8988T (cell line): ENCODE measurements at places on chromosomes 5 and 9.
A peak's percentile ranks its signal among the peaks of the same experiment; 100 is the strongest.

GRCh38 chr5:142807372-142807911 lies 37.3 kb downstream of the ARHGAP26 start:
- DNase-seq: no peak

DNA sequence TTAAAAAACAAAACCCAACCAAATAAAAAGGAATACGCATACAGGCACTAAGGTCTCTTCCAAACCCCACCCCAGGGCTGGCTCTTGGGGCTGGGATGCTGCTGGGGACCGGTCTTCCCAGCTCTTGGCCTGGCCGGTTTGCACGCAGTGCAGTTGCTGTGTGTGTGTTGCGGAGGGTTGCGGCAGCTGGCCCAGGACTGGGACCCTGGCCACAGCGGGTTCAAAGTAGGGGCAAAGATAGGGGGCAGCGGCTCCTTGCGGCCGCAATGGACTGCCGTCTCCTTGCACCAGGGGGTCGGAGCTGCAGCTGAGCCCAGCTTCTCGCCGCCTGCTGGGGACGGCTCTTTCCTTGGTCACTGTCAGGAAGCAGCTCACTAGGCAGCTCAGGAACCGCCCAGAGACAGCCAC lies 5.0 kb downstream of the DMRT3 start:
- DNase-seq: no peak

DNA sequence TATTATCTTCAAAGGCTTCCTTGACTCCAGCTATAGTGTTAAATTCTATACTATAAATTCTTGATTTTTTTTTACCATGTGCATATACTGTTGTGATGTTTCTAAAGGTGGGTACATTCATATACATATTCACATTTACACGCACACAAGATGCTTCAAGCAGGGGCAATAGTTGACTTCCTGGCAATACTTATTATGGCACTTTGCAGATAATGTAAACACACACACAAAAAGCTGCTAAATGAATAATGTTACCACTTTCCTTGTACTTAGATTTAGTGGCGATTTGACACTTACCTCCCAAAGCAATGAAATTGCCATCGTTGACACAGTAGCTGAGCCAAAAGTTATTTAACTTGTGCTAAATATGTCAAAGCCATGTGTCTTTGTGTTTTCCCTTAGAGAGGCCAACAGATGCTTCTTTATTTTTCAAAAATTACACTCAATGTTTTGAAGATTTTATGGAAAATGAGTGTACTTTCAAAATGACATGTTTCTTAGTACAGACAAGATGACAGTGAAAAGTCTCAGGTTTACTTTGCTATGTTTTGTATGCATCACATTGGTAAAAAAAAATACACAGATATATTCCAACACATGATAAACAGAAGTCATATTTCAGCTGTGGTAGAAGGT lies 12.2 kb upstream of the ERAP2 start:
- DNase-seq: no peak

- DNase-seq: no peak
These were observed 8.0 kb downstream of the GCNT4 start for GRCh38 chr5:75044406-75044805.

GRCh38 chr9:131148276-131148675 lies 22.9 kb downstream of the NUP214 start:
- no peak for DNase-seq

- DNase-seq: no peak
These were observed 272.1 kb upstream of the CCNG1 start for GRCh38 chr5:163165277-163165676.

GRCh38 chr5:78095125-78095524 lies 199.4 kb downstream of the AP3B1 start:
- no peak for DNase-seq

DNA sequence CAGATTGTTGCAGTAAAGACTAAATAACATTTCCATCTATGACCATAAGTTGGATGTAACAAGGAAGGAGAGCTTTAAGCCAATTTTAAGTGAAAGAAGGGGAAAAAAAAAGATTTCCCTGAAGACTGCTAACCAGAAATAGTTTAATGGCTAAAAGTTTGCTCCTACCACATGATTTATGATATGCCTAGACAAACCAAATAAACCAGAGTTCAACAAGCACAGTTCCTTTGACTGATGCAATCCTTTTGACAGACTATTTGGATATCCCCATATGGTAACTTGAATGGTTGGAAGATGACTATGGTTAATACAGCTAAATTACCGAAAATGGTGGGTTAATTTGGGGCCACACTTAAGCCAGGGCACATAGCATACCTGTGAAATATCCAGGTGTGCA lies 338.5 kb downstream of the CETN3 start:
- no peak for DNase-seq

GRCh38 chr5:81751836-81752643 lies 1.1 kb upstream of the SSBP2 start:
- DNase-seq: no peak

GRCh38 chr9:121721770-121722169 lies 70.3 kb downstream of the DAB2IP start:
- no peak for DNase-seq

DNA sequence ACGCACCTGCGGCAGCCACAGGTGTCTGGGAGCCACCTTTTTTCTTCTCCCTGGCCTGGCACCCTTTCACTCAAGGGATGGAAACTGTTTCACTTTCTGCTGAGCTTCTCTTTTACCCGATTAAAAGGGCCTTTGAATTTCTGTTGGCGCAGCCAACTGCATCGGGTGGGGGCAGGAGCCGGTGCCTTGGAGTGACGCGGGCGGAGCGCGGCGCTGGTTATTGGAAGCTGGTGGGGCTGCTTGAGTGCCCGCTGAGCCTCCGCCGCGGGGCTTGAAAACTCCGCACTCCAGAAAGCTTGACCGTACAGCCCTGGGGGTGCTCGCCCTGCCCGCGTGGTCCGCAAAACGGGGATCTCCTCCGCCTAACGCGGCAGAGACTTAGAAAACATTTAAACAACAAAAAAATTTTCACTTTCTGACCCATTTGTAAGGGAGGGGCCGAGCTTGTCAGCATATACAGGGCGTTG lies 52.0 kb upstream of the TJP2 start:
- peak; percentile 32 for DNase-seq

DNA sequence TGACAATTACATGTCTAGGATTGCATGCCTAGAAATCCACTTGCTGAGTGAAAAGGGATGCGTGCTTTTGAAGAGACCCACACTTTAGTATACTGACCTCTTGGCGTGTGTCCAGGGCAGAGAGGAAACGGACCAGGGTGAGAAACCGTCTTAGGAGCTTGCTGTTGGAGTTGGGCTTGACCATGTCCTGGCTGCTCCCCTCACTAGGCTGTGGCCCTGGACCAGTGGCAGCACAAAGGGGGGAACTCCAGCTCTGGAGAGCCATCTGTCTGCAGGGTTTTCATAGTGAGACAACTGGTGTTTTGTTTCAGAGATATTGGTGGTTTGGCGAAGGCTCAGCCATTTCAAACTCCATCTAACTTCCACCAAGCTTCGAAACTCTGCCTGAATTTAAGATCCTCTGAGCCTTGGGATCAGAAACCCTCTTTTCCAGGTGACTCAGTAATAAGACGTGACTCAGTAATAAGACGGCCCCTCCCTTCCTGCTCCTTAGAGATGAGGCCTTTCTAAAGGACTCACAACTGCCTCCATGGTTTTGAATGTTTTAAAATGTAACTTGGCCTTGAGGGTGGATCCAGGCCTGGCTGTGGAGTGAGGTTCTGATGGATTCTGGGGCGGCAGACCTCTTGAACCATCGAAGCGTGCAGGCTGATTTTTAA lies 165.8 kb downstream of the MELK start:
- DNase-seq: peak; percentile 39

DNA sequence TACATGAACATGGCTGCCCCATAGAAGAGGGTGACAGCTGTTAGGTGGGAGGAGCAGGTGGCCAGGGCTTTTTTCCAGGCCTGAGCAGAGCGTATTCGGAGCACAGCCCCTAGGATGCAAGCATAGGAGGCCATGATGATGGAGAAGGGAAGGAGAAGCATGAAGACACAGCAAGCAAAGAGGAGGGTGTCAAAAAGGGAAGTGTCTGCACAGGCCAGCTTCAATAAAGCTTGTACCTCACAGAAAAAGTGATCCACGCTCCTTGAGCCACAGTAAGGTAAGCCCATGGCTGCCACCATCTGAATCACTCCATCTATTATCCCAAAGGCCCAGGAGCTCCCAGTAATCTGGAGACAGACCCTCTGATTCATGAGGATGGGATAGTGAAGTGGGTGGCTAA lies 6.4 kb downstream of the OR2V1 start:
- DNase-seq: no peak

- no peak for DNase-seq
These were observed 95.8 kb downstream of the PLPP1 start for GRCh38 chr5:55438998-55439397.
